ENCODE measurements at places on chromosomes 11 and 22.

DNA sequence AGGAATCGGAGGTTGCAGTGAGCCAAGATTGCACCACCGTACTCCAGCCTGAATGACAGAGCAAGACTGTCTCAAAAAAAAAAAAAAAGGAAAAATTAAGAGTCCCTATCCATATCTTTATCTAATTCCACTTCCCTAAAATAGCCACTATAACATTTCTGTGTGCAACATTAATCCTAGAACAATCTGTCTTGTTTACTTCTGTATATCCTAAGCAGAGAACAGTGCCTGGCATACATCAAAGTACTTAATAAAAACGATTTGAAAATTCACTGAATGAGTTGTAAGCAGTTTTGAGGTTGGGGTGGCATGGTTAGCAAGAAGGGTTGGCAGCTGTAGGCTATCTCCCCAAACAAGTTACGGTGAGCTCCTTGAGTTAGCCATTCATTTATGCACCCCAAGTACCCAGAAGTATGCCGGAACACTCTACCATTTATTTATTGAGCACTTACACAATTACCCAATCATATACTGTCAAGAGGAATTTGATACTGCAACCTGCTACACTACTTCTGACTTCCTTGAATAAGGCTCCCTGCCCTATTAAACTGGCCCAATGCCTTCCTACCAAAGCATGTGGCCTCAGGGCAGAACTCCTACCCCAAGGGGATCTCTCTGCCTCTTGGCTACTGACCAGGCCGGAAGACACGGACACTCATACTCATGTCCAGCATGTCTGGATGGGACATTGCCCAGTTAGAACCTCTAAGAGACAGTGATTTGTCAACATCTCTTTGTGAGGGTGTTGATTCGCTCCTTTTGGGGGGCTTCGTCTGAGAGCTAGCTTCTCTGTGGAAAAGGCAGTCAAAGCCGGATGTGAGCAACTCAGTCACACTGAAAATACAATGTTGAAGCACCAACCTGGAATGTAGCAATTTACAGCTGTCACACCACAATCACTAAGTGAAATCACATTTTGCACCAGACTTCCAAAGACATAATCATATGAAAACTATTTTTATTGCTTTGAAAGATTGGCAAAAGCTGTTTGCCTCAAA is 16.3 kb upstream of the TMEM41B start:
- no peak for DNase-seq

DNA sequence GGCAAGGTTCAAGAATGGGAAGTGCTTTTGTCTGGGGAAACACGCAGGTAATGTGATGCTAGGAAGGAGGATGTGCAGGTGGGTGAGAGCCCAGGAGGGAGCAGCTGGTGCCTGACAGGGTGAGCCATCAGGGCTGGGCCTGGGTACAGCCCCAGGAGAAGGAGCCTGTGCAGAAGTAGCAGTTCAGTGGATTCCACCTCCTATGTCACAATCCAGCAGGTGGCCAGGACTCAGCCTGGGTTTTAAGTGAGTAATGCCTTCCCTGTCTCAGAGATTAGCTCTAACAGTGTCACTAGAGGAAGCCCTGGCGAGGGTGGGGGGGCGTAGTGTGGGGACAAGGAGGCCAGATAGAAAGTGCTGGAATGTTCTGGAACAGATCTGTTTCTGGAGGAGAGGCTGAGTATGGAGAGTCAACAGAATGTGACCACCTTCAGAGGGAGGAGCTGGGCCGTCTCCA is 8.1 kb downstream of the RIC8A start:
- no peak for DNase-seq

GRCh38 chr11:44540667-44541066 is 24.8 kb upstream of the CD82 start:
- DNase-seq = no peak

DNA sequence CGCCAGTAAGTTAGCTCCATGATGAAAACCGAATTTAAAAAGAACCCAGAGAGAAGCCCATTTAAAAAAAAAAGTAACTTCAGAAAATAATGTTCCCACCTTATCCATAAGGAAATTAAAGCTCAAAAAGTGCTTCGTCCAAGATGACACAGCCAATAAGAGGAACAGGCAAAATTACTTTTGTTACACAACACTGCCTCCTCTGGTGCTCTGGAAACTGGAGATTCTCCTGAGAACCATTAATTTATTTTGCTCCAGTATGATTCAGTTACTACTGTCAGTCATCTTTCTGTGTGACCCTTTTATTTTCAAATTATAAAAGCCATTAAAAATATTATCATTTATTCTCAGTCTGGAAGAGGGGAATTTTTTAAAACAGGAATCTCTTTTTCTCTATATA is 2.0 kb downstream of the IFT27 start:
- no peak for DNase-seq

- no peak for DNase-seq
Measured at GRCh38 chr11:1043563-1044096, 7.1 kb upstream of the MUC6 start.

DNA sequence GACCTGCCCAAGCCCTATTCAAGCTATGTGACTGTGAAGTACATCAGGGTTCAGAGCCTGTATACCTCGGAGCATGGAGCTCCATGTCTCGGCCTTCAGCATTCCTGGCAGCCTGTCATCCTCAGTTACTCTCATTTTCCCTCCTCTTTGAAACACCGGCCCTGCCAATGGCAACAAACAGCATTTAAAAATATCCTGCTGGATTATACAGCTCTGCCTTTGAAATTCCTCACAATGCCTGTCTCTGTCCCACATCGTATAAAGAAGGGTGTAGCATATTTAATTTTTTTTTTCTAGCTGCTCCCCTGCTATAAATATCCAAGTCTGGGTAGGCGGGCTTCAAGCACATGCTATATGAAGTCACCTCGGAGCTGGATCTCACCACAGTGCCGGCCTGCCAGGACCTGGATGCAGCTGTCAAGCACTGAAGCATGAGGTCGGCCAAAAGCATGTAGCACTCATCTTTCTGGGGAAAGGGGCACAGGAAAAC is 11.8 kb downstream of the ABTB2 start:
- no peak for DNase-seq

Data from activated CD4-positive, alpha-beta T cell treated with anti-CD3 and anti-CD28 coated beads for 48 hours (primary cell).